Hematopoietic multipotent progenitor cell treated with erythropoietin and hydrocortisone succinate and interleukin-3 and kit ligand, for 8 days (in vitro differentiated cells): ENCODE measurements at places on chromosomes 13 and 19.

DNA sequence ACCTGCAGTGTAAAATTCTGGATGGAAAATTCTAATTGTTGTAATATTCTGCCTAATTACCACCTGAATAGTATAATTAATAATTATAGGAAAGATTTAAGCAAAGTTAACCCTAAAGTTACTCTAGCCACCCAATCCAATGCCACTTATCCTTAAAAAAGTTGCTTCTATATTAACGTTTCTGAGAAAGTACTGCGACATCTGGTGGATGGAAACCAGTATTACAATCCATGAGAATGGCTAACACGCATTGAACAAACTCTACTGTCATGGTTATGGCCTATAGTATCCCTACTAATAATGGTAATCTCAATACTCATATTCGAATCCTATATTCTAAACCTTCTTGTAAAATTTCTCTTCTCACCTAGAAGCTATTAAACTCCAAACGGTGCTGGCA, 1551.8 kb downstream of the SLITRK1 start:
- peak; percentile 37 for DNase-seq

- no peak for DNase-seq
Observed at GRCh38 chr19:47560999-47561398, 11.9 kb downstream of the ZNF541 start.

DNA sequence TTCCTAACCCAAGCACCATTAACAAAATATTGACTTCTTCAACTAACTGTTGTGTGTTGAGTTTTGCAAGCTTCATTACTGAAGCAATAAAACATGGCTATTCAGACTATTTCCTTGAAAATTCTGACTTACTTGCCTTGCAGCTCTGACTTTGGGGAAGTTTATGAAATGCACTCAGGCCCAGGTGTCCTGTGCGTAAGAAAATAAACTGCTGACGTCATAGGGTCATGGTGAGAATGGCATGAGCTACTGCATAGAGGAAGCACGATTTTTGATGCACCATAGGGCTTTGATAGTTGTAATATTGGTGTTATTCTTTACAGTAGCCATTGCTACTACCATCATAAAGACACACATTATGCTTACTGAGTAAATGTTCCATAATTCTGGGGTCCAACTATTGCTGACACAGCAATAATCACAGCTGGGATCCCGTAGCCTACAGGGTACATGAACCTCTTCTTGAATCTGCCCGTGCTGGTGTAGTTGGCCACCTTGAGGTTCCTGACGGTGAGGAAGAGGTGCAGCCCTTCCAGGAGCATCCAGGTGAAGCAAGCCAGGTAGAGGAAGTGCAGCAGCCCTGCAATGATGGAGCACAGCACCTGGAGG, 57.9 kb downstream of the MBD3L2B start:
- no peak for DNase-seq

DNA sequence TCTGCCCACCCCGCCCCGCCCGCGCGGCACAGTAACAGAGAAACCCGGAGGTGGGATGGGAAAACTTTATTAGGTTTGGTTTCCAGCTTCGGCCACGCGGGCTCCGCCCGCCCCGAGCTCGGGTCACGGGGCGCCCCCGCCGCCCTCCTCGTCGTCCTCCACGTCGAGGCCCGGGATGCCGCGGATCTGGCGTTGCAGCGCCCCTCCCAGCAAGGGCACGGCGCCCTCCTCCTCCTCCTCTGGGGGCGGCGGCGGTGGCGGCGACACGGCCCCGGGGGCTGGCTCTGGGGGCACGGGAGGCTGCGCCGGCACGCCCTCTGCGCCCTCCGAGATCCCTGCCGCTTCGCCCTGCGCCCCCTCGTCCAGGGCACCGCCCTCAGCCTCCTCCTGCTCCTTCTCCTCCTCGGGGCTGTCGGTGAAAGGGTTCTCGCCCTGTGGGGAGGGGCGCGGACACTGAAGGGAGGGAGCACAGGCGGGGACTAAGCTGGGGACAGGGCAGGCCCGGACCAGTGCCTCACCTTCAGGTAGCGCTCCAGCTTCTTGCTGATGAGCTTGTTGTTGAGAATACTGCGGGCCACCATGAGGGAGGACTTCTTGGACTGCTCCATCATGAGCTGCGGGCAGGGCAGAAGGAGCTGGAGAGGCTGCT, 536 bp upstream of the AKAP8 start:
- peak; percentile 73 for DNase-seq

- DNase-seq = peak; percentile 14
Observed at GRCh38 chr13:55245005-55245644, 1895.6 kb upstream of the PRR20A start.
